ENCODE measurements at places on chromosomes 2 and 18.

- no peak for DNase-seq
Measured at GRCh38 chr2:119719261-119719627, 40.2 kb downstream of the TMEM177 start.

DNA sequence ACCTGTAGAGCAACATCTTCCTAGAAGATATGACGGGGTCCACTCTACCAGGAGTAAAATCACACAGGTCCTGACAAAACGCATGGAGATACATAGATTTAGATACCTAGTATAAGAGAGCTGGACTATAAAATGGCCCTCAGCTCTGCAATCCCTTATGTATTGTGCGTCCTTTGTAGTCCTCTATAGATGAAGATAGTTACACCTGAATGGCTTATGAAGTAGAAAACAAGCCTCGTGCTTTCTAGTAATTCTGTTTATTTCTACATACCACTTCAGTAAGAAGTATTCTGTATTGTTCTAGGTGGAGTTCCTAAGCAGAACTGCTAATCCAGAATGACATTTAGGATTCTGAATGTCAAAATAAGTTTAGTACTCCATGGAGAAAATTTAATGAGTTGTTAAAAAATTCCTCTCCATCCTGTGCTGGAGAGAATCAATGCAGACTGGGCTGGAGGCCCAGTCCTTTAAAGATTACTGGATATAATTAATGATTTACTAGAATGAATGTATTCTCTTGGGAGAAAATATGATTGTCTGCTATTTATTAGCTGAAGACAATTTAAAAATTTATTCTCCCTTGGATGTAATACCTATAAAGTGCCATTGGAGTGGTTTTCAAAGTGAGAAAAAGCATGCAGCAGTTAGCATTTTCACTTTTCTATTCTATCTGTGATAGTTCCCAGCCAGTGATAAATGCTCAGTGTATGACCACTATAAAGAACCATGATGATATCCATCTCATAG is 147.3 kb upstream of the UNC80 start:
- DNase-seq: no peak

DNA sequence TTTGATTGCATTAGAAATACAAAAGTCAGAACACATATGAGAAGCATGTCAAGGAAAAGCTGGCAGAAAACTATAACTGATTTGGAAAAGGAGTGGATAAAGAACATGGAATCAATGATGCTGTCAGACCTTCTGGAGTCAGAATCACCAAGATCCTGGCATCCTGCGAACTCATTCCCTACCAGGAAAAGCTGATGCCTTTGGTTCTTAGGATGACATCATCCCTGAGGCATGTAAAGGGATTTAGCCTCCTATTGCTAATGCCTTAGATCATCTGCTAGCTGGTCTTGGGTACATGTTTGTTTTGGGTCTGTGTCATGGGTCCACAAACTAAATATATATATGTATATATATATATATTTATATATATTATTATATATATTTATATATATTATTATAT is 680.7 kb downstream of the EPHA4 start:
- DNase-seq: peak; percentile 85

- no peak for DNase-seq
Measured at GRCh38 chr2:158221063-158222020, 119.7 kb downstream of the UPP2 start.

DNA sequence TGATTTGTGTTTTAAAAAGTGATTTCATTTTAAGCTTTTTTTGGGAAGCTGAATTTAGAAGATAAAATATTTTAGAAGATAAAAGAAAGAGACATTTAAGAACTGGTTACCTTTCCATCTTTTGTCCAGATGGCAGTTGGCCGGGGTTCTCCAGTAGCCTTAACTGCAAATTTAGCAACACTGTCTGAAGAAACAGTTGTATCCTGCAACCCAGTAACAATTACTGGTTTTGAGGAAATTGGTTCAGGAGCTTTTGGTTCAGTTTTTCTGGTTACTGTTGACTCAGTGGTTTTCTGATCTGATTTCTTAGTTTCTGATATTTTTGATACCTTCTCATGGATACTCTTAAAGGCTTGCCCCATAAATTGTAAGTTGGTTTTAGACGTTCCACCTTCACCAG is 49.9 kb downstream of the PLEKHA3 start:
- DNase-seq: no peak

DNA sequence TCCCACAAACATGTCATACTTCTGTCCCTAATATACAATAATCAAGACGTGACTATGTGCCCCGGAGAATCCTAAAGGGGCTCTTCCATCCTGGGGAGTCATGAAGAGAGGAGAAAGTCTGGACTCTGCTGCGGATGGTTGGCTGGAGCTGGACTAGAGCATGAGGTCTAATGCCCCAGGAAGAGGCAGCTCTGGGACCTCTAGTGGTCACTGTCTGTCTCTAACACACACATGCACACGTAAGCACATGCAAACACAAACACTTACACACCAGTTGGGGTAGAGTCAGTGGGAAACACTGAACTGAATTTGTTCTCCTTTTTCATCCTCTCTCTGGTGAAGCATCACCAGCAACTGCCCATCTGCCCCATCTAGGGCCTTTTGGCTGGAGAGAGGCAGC is 271.6 kb downstream of the TDRD15 start:
- DNase-seq: no peak

GRCh38 chr2:67667054-67667908 is 270.1 kb downstream of the ETAA1 start:
- DNase-seq: no peak

DNA sequence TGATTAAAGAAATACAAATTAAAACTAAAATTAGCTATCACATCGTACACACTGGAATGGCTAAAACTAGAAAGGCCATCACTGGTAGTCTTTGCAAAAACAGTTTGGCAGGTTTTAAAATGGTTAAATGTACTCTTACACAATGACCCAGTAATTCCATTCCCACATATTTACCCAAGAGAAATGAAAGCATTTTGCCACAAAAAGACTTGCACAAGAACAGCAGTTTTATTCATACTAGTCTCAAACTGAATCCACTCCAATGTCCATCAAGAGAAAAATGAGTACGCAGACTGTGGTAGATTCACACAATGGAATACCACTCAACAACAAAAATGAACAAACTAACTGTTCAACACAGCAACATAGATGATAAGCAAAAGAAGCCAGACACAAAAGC is 29.1 kb downstream of the SP140L start:
- peak; percentile 19 for DNase-seq

DNA sequence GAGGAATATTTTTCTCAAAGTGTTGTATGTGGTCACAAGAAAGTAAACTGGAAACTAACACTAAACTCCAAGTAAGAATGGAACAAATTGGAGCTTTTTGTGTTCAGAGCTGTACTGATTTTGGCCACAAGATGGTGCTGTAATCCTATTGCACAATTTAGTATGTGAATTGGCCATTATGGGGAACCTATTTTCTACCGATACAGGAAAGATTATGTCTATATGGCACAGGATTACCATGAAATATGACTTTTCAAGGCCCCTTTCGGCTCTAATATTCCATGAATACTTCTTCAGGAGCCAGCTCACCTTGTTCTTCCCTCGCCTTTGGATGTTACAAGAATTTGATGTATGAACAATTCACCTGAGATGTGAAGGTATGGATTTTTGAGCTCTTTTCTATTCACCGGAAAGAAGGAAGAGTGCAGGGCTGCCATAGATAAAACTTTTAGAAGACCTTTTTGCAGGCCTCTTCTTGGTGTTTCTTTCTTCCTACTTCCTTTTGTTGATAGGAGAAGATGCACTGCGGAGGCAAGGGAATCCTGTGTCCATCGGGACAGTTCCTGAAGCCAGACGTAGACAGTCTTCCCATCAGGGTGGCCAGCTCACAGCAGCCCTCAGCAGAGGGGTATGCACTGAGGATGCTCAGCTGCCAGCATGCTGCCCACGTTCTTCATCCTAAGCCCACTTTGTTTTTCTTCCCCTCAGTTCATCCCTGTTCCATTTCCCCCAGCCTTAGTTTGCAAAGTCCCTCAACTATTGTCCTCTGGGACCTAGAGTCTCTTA is 13.3 kb downstream of the MRPL44 start:
- peak; percentile 64 for DNase-seq

DNA sequence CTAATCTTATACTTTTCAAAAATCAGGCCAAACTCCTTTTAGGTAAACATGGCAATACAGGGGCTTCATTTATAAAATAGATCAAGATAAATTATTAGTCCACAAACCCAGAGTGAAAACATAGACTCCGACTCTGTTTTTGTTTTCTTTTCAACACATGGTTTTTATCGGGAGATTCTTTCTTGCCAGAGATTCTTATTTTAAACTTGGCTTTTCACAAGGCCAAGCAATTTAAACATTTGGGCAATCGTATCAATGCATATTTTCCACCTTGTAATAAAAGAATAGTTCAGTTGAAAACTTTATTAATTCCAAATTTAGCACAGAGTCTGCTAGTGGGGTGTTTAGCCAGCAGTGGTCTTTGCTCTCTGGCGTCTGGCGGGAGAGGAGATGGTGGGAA is 71.9 kb downstream of the SOX11 start:
- no peak for DNase-seq

DNA sequence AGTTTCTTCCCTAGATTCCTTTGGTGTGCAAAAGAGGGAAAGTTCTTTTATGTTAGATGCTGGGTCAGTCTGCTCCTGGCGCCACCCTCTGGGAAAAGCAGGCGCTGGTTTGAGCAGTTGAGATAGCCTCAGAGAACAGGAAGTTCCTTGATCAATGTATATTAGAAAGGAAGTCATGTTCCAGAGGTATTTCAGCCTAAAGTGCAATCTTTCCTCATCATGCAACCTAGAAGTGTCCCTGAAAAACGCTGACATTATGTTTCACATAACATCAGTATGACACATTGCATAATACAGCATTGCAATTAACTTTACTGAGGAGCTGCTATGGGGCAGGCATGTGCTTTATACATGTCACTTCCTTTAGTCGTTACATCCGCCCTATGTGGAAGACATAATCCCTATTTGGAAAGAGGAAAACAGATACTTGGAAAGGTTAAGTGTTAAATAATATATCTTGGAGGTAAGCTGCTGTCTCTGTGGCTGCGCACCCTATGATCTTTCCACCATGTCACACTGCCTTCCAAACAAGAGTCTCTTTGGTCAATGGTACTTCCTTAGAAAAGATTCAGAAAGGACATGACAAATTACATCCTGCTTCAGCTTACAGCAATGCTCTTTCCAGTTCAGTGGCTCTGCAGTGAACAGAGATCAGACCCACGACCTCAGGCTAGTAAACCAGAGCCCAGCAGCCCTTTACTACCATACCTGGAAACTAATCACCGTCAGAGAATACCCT is 369.7 kb downstream of the RAD51AP2 start:
- DNase-seq: peak; percentile 55

- DNase-seq: no peak
Measured at GRCh38 chr2:95300450-95300849, 3.3 kb downstream of the KCNIP3 start.

GRCh38 chr2:186820303-186820702 is 28.7 kb downstream of the ZSWIM2 start:
- DNase-seq: no peak

- no peak for DNase-seq
Measured at GRCh38 chr2:96877631-96878092, 7.8 kb upstream of the SEMA4C start.

DNA sequence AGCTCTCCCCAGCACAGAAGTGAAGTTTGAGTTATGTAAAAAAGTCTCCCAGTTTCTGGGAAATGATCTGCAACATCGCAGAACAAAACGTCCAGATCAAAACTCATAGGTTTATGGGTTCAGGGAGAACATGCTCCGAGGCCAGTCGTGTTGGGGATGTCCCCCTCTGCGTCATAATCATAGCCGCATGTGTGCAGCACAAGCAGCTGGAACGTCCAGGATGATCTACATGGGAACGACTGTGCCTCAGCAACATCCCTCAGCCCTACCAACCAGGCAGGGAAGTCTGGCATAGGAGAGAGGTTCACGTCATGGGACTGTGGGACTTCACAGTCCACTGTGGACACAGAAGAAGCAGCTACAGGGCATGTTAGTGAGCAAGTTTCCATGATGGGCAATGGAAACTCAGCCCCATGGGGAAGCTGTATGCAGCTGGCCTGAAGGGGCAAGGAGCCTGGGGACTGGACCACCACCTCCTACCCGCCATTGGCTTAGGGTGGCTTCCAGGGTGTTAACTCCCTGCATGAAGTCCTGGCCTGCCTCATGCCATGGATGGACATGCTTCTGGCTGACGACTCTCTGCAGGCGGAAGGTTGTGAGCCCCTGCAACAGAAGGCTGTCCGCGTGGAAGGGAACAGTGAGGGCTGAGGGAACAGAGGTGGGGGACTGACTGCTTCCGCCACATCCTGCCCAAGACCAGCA is 96.9 kb downstream of the COPS8 start:
- no peak for DNase-seq

DNA sequence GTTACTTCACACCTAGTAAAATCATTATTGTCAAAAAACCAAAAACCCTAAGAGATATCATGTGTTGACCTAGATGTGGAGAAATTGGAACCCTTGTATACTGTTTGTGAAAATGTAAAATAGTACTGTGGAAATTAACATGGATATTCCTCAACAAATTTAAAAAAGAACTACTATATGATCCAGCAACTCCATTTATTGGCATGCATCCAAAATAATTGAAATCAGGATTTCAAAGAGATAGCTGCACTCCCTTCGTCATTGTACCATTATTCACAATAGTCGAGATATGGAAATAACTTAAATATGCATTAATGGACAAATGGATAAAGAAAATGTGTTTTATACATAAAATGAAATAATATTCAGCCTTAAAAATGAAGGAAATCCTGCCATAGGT is 105.3 kb upstream of the ZC3H15 start:
- DNase-seq: no peak

DNA sequence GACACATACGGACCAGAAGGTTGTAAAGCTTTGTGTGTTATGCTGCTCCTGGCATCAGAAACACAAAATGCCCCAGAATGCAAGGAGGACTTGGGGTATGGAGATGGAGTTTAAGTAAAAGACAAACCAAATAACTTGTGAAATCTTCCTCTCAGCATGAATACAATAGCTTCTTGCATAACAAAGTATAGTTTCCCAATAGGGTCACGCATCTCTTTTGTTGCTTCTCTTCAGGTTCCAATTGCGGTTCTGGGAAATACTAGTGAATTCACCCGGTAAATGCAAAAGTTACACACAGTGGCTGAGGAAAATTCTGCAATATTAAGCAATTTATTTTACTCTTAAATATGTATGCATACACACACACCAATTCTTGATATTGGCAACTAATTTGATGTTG is 339.2 kb upstream of the EPHA4 start:
- DNase-seq: no peak

DNA sequence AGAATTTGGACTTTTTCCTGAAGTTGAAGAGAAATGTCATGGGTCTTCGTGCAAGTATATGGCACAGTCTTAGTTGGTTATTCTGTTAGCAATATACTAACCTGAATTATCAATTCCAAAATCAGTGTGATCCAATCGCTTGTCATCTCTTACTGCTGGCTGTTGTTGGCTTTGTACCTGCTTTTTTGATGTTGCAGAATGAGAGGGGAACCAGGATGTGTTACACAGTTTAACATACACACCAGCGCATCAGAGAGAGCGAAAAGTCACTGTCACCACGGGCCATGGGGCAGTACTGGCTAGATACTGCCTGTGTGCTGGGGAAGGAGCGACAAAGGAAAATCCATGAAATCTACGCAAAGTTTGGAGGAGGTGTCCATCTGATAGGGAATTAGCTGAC is 59.3 kb upstream of the SPP2 start:
- no peak for DNase-seq

- DNase-seq: no peak
Measured at GRCh38 chr2:241067501-241068135, 34.5 kb downstream of the MTERF4 start.
